HFFc6 (cell line): ENCODE measurements at places on chromosomes 1 and 21.

GRCh38 chr1:3333903-3334302, 120.6 kb upstream of the ARHGEF16 start:
- DNase-seq = no peak

DNA sequence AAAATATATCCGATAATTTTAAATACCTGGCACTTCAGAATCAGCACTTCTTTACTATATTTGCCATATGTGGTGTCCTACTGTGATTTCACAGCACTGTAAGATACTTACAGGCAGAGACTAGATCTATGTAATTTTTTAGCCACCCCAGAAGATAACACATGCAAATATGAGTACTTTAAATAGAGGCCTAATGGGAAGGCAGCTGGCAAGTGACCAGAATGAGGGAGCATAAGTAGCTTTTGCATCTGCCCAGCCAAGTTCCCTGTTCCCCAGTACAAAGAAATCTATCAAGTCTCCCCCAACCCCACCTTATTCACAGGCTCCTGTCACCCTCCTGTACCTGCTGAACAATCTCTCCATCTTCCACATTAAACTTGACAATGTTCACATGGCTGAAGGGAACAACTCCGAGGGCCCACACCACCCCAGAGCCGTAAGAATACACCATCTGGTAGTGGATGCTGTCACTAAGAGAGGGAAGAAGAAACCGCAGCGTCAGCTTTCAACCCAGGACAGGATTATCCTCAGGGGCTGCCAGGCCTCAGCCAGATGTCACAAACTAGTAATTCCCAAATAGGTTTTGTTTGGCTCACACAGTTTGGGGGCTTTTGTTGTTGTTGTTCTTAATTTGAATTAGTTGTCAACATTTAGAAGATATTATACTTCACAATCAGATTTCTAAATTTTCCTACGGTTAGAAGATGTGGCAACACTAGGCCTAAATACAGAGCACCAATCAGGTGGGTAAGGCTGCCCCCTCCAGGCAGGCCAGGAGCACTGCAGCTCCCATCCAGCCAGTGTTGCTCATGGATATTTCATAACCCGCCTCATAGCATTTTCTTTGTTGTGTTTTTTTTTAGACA, 10.4 kb downstream of the EMC1 start:
- DNase-seq = peak; percentile 72

GRCh38 chr21:14072761-14073535, 137.8 kb downstream of the LIPI start:
- DNase-seq = no peak

GRCh38 chr1:51336004-51336403, 5.6 kb upstream of the TTC39A start:
- no peak for DNase-seq

- DNase-seq = no peak
These were observed 13.6 kb upstream of the TRIM17 start for GRCh38 chr1:228430243-228430642.

GRCh38 chr1:238027366-238027765, 136.6 kb upstream of the ZP4 start:
- no peak for DNase-seq
